Neural progenitor cell (in vitro differentiated cells): ENCODE measurements at places on chromosomes 5 and 9. TPM values are rescaled to one million over a fixed set of nuclear protein-coding genes. Genes with fewer than 3 reads are reported as not detected.

The GABRP gene
- total RNA-seq = 0.03 TPM in 1 of 2 replicates, not detected in the other

The MYOT gene
- not detected in 2 replicates for total RNA-seq

The LCN2 gene
- total RNA-seq = not detected in 2 replicates

The RLN2 gene
- 5.0 and 12.6 TPM in 2 replicates for total RNA-seq

The GPR150 gene
- 0.12 TPM in 1 of 2 replicates, not detected in the other for total RNA-seq

The ANKRD20A1 gene
- not detected in 2 replicates for total RNA-seq

The SRA1 gene
- 16.9 and 26.9 TPM in 2 replicates for total RNA-seq

The FOXD4L4 gene
- 0.15 TPM in 1 of 2 replicates, not detected in the other for total RNA-seq

The HMCN2 gene
- 0.15 and 0.40 TPM in 2 replicates for total RNA-seq

The QRFP gene
- total RNA-seq = not detected in 2 replicates

The WHRN gene
- 1.1 and 6.6 TPM in 2 replicates for total RNA-seq

The GFI1B gene
- total RNA-seq = 0.28 TPM in 1 of 2 replicates, not detected in the other

The LHX2 gene
- total RNA-seq = 36.3 and 59.5 TPM in 2 replicates

The CERCAM gene
- 2.0 TPM in 1 of 2 replicates, not detected in the other for total RNA-seq

The APBA1 gene
- 2.1 and 3.4 TPM in 2 replicates for total RNA-seq

The REEP2 gene
- total RNA-seq = 17.4 and 56.3 TPM in 2 replicates

The PFN3 gene
- total RNA-seq = not detected in 2 replicates

The ARL10 gene
- total RNA-seq = 9.1 and 16.6 TPM in 2 replicates

The SV2C gene
- 0.06 and 0.15 TPM in 2 replicates for total RNA-seq

The SGCD gene
- under 0.01 TPM in 1 of 2 replicates, not detected in the other for total RNA-seq

The PIP5KL1 gene
- total RNA-seq = 1.4 and 8.8 TPM in 2 replicates

The FOXD4L6 gene
- total RNA-seq = not detected in 2 replicates

The FYB1 gene
- total RNA-seq = not detected in 2 replicates

The SLC25A48 gene
- total RNA-seq = not detected in 2 replicates

The SPINK4 gene
- not detected in 2 replicates for total RNA-seq

The TNC gene
- total RNA-seq = 54.9 and 56.1 TPM in 2 replicates

The PCDHB10 gene
- 9.3 and 10.4 TPM in 2 replicates for total RNA-seq

The PCDHB16 gene
- 4.0 and 4.5 TPM in 2 replicates for total RNA-seq

The BSPRY gene
- total RNA-seq = 0.25 and 0.58 TPM in 2 replicates

The AK8 gene
- total RNA-seq = 0.43 and 0.71 TPM in 2 replicates

The SERF1A gene
- total RNA-seq = 27.8 and 62.8 TPM in 2 replicates

The NOL6 gene
- 9.2 and 16.9 TPM in 2 replicates for total RNA-seq
